ENCODE measurements at places on chromosomes 13 and 19.

- DNase-seq = no peak
These were observed 270.0 kb downstream of the NALCN start for GRCh38 chr13:101146101-101146898.

DNA sequence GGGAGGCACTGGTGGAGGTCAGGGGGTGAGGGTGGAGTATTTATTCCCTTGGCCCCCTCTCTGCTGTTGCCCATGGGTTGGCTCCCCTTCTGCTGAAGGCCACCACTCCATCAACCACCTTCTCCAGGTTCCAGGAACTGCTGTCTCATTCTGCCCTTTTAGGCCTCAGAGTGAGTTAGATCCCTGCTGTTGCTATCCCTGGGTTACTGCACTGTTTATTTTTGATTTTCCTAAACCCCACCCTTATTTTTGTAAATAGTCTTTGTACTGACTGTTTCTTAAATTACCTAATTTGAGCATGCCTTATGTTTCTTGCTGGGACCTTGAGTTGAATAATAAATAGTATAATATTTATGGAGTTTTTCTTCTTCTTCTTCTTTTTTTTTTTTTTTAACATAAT lies 132.8 kb downstream of the RGCC start:
- no peak for DNase-seq

DNA sequence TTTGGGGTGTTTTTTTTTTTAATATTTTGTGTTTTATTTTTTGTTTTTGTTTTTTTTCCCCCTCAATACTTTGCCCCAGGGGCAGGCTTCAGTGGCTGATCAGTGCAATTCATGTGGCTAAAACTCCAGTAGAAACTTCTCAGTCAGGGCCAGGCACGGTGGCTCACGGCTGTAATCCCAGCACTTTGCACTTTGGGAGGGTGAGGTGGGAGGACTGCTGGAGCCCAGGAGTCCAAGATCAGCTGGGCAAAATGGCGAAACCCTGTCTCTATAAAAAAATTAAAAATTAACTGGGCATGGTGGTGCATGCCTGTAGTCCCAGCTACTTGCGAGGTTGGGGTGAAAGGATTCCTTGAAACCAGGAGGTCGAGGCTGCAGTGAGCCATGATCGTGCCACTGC lies 17.4 kb upstream of the ATP8A2 start:
- DNase-seq = no peak

- DNase-seq = no peak
These were observed 297.0 kb upstream of the EDNRB start for GRCh38 chr13:78215458-78216108.

- DNase-seq = peak; percentile 45
These were observed 64.7 kb upstream of the OXGR1 start for GRCh38 chr13:97058926-97059325.

GRCh38 chr13:54945973-54946372 lies 1917.4 kb downstream of the OLFM4 start:
- DNase-seq = no peak

GRCh38 chr13:49641801-49642291 lies 13.5 kb downstream of the ARL11 start:
- no peak for DNase-seq

DNA sequence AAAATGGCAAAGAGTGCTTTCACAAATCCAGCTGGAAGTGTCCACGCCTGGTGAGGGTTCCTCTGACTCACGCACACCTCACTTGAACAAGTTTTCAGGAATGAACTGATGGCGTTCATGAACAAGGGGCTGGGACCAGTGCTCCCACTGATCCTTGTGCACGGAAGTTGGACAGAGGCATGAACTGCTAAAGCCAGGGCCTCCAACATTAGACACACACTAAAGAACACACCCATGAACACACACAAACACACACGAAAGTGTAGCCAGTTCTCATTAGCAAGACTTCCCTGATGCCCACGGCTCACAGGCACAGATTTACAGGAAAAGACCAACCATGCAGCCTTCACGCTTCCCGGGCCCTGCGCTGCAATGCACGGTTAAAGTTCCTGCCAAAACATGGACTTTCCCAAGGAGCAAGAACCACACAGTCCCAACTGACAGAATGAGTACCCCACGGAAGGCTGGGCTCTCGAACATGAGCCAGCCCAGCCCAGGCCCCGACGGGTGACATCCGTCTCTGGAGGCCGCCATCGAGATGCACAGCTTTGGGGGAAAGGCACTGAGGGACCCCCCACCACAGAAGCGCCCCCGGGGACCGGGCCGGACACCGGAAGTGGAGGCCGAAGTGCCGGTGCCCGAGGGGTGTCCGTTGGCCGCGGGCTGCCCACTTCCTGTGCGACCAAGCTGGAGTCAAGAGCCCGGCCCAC lies 808 bp downstream of the DNMT1 start:
- DNase-seq = no peak

- DNase-seq = no peak
These were observed 904 bp upstream of the ARHGAP33 start for GRCh38 chr19:35774274-35775045.

DNA sequence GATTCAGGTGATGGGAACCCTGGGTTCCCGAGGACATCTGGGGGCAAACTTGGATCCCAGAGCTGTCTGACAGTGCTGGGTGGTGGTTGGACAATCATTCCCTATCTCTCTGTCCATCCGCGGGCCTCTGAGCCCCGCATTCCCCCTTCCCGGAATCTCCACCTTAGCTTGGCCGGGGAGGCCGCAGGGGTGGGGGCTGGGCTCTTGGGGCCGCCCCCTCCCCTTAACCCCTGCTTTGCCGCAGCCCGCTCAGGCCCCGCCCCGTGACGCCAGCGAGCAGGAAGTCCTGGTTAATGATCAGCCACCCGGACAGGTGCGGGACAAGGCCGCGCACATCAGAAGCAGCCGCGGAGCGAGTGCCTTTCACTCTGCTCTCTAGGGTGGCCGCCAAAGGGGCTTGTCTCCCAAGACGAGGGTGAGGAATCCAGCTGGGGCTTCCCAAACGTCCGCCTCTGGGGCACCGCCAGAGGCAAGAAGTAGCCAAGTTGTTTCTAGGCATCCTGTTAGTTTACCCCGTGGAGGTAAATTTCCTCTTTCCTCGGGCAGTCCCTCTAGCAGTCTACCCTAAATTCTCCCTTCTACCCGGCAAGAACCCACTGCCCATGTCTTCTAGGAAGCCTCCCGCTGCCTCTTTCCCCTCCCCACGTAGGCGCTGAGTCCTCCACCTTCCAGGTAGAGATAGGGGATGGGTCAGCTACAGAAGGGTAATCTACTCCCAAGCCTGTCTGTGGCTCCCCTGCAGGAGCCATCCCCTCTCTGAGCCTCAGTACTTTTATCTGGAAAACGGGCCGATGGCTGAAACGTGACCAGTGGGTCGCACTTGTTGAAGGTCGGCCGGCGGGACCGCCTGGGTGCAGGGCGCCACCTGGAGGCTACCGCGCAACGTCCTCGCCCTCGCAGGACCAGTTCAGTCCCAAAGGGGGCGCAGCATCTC lies 3.0 kb downstream of the IRF2BP1 start:
- DNase-seq = peak; percentile 63

DNA sequence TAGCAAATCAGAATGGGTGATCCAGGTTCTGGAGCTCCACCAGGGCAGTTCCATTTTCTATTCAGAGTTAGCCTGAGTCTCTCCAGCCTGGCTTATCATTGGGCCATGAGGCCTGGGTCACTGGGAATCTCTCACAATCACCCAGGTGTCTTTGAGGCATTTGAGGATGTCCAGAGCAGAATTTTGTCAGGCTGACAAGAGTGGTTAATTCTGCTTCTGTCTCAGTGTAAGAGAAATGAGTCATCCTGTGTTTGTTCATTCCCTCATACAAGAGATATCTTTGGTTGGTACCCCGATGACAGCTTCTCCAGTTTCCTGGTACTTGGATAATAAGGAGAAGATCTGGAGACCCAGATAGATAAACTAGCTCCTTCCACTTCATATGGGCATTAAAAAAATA lies 10.4 kb downstream of the ZNF93 start:
- no peak for DNase-seq

GRCh38 chr19:3250675-3251074 lies 26.2 kb downstream of the CELF5 start:
- no peak for DNase-seq

GRCh38 chr13:98576963-98577835 lies at the start of gene STK24:
STK24 (minus strand) TSS chr13:98577107; CDS start chr13:98576786, 321 bp downstream.
- DNase-seq = peak; percentile 54

DNA sequence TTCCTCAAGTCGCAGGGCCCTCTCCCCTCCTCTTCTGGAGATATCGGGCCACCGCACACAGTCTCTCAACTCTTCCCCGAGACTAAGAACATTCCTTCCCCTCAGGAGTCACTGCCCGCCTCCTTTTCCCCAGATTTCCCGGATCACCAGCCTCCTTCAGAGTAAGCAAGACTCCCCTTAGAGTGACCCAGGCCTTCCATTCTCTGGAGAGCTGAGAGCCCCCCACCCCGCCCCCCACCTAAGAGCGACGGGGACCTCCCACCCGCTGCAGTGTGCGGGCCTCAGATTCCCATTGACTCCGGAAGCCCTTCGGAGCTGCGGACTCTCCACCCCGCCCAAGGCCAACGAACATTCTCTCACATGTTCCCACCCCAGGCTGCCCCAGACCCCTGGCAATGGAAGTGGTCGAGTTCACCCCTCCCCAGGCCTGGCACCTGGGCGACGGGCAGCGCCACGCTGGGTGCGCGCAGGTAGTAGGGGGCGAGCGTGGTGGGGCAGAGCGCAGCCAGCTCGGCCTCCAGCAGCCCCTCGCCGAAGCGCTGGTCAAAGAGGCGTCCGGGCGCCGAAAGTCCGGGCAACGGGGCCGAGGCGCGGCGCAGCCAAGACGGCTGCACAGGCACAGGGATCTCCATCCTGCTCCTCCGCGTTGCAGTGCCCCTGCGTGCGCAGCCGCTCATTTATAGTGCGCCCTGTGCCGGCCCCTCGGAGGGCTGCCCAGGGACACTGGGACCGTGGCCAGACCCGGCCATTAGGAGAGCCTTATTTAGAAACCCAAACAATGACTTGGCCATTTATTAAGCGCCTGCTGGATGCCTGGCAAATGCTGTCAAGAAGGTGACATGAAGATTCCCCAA lies at the start of gene HSPB6:
HSPB6 (minus strand) TSS at position 653 of the 854 bp plus-strand sequence; CDS start at position 632, 21 bp downstream.
- no peak for DNase-seq

DNA sequence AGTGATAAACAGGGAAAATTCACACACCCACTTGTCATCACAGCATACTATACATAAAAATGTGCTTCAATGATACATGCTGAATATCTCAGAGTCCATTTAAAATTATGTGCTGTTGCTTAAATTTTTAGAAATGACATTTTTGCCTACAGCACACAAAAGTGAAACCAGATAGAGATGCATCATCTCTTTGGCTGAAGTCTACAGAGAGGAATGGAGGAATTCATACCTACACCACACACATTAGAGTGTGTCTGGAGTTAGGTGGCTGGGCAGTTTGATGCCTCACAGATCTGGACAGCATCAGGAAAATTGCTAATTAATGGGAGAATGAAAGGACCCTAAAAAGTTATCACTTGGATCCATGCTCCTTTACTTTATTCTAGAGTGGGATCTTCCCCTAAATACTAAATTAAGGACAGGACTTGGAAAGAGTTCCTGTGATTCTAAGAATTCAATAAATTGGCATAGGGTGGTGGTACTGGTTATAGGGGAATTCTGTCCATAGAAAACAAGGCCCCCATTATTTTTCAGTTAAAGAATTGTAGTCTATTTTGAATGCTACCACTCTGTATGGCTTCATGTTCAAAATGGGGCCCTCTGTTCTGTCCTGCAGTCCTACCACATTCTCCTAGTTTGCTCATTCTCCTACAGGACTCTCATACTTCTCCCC lies 41.3 kb downstream of the RCBTB2 start:
- DNase-seq = no peak

DNA sequence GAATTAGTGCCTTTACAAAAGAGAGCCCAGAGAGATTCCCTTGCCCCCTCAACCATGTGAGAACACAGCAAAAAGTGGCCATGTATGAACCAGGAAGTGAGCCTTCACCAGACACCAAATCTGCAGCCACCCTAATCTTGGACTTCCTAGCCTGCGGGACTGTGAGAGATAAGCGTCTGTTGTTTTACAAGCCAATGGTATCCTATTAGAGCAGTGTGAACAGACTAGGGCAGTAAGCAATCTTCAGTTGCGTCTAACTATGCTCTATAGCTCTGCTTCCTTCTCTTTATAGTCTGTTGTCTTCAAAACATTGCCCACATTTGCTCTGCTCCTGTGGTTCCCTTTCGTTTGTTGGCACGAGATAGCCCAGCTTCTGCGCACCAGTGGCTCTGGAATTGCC lies 109.5 kb upstream of the FNDC3A start:
- DNase-seq = no peak

- peak; percentile 46 for DNase-seq
These were observed 53.4 kb downstream of the PDS5B start for GRCh38 chr13:32639502-32640105.

DNA sequence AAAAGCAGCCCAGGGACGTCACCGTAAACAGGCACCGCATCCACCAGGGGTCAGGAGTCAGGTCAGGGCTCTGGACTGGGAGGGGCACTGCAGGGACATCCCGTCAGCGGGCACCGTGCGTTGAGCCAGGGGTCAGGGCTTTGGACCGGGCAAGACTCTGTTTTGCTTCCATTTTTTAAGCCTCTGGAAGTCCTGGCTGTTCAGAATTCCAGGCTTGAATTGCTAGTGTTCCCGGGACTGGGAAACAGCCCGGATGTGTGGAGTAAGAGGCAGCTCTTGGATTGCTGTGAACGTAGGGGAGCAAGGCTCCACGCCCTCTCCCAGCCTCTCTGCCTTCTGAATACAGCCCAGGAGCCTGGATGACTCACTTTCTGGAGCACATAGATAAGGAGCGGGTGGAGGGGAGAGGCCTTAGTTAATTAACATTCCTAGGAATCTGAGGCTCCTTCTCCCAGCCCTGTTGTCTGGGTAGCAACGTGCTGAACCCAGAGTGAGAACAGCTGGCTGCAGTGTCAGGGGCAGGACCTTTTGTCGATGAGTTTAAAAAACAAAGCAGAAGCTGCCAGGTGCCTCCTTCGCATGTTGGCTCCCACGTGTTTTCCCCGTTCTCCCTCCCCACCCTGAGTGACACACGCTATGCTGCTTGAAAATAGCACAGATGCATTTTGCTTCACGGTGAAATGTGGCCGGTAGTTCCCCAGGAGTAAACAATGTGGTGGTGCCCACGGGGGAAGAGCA lies 21.9 kb downstream of the ATP11A start:
- peak; percentile 92 for DNase-seq
